ENCODE measurements at places on chromosomes 2 and 18.

GRCh38 chr2:207163053-207163755, 2.5 kb downstream of the KLF7 start:
- DNase-seq = no peak

DNA sequence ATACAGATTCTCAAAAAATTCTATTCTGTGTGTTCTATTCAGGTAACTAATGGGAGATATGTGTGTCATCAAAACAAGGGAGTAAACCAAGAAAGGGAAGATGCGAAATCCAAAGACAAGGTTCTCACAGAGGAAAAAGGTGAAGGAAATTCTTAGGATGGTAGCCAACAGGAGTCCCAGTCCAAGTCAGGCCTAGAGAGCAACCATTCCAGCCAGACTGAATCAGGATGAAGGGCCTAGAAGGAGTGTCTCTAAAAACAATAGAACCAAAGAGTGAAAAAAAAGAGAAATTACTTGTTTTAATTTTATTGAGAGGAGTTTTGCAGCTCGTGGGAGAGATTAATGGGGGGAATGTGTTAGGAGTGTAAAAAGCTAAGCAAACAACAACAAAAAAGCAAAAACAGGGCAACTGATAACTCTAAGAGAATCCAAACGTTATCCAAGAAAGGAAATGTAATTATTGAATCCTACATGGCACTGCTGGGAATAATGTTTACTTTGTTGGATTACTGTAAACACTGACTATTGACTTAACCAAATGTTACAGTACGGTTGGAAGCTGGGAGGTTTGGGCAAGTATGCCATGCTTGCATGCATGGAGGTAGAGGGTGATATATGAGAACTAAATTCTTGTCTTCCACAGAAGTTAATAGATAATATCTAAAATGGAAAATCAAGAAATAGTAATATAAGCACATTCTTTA, 12.3 kb downstream of the MAP3K20 start:
- DNase-seq = no peak

GRCh38 chr2:21519412-21519811, 395.6 kb downstream of the TDRD15 start:
- no peak for DNase-seq

DNA sequence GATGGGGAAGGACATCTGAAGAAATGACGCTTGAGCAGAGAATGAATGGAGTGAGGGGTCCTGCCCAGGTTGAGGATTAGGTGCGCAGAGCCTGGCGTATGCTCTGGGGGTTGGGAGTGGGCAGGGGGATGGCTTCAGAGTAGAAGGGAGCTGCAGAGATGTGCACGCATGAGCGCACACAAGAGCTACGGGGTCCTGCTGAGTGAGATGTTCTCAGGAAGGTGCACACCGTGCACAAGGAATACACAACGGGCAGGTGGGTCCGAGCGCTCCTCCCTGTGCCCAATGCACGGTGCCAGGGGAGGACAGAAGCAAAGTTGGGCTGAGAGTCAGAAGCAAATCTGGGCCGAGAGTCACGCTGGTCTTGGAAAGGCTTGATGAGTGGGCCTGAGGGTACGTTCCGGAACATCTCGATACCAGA, 25.5 kb downstream of the TWIST2 start:
- no peak for DNase-seq

GRCh38 chr2:108617617-108618016, 83.3 kb downstream of the LIMS1 start:
- DNase-seq = no peak

DNA sequence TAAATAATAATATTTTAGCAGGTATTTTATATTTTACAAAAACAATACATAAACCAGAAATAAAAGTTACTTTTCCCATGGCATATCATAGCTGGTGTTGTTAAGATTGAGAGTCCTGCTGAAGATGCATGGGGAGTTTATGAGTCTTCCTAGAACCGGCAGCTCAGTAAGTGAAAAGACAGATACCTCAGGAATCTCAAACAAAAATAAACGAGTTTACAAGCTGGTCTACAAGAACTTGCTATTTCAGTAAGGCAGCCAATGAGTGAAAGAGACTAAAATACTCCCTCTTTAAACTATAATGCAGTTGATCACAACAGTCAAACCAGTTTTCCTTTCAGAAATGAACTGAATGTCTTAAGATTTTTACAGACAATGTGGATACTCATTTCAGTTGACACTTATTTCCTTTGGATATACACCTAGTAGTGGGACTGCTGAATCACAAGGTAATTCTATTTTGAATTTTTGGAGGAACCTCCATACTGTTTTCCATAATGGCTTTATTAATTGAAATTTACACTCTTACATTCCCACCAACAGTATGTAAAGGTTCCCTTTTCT, 8.9 kb downstream of the GAREM1 start:
- no peak for DNase-seq

DNA sequence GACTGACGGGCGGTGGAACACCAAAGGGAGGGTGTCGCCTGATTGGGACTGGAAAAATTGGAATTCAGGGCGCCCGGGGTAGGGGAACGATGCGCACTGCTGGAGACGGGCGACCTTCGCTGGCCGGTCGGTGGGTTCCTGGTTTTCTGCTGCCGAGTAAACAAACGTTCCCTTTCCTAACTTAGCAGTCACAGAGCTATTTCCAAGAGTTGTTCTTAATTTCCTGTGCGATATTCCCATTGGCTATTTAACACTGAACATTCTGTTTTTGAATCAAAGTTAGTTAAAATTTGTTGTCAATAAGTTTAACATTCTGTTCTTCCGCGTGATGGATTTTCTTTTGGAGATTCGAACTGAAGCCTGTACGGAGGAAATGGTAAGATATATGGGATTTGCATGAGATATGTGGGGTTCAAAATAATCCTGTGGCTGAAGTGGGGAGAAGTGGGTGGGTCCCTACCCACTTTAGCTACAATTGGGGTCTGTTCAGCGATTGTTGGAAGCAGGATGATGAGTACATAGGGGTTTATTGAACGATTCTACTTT, 862 bp downstream of the C18orf54 start:
- DNase-seq = no peak

- no peak for DNase-seq
Observed at GRCh38 chr18:39604836-39605235, 2039.2 kb upstream of the CELF4 start.

GRCh38 chr2:158321264-158321663, 135.3 kb downstream of the CCDC148 start:
- no peak for DNase-seq

GRCh38 chr2:238955648-238956531, 108.0 kb downstream of the TWIST2 start:
- no peak for DNase-seq

DNA sequence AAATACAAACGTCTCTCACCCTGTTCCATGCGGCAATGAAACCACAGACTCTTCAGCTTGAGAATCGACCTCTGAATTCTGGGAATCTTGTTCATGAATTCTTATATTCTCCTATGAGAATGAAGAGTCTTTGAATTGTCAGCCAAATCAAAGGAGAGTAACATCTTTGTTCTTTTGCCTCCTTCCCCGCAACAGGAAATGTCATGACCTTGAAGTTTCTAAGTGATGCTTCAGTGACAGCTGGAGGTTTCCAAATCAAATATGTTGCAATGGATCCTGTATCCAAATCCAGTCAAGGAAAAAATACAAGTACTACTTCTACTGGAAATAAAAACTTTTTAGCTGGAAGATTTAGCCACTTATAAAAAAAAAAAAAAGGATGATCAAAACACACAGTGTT, 21.8 kb downstream of the TNFAIP6 start:
- DNase-seq = no peak

DNA sequence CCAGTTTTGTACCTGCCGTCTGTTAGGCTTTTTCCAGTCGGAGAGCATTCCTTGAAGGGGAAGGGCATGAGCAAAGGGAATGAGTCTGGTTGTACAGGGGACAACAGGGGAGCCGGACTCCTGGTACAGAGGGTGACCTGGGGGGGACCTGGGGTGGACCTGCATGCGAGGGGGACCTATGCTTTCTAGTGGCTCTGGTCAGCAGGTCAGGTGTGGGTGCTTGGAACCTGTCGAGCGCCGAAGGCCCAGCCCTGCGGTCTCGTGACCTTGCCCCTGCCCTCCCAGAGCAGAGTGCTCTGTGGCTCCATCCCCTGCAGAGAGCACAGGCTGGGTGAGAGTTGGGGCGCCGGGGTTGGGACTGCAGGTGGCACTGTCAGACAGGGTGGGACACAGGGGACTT, 96.7 kb upstream of the ASAP2 start:
- no peak for DNase-seq

DNA sequence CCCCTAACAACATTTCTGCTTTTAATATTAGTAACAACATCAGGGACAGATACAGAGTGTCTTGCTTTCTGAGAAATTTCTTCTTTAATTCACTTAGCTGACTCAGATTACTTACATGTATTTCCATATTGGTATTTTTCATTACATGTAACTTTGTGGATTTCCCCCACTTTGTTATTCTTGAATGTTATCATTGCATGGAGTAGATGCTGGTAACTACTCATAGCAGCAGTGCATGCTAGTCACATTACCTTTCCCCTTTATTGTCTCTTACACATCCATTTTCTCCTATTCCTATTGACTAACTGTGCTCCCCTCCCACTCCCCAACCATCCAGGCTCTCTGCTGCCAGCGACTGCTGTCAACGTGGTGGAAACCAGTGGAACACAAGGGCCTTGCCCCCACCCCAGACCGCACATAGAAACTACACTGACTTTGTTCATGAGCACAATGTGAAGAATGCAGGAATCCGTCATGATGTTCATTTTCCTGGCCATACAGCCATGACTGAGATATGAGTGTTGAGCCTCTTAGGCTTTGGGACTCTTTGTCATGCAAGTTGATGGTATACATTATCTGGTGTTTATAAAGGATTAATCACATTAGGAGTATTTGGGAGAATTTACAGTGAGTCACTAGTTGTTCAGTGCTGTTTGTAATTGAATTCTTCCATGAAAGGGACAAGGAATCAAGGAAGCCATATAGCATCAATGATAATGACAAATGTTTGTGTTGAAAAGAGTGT, 91.0 kb downstream of the EPB41L5 start:
- DNase-seq = no peak

GRCh38 chr2:17918789-17919188, 40.3 kb downstream of the KCNS3 start:
- no peak for DNase-seq

DNA sequence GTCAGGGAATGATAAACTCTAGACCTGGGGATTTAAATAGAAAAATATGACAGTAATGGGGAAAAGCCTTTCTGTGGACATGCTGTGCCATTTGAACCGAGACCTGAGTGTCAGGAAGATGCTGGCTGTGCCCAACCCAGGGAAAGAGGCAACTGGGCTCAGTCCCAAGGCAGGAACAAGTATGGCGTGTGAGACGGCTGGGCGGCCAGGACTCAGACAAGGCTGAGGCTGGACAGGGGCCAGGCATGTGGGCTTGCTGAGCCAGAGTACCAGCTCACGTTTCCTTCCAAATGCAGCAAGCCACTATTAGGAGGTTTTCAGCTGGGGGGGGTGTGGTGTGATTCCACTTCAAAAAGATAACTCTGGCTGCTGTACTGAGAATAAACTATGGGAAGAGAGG, 92.4 kb downstream of the INPP5D start:
- DNase-seq = no peak

- DNase-seq = no peak
Observed at GRCh38 chr18:48371854-48372602, 37.2 kb downstream of the ZBTB7C start.

DNA sequence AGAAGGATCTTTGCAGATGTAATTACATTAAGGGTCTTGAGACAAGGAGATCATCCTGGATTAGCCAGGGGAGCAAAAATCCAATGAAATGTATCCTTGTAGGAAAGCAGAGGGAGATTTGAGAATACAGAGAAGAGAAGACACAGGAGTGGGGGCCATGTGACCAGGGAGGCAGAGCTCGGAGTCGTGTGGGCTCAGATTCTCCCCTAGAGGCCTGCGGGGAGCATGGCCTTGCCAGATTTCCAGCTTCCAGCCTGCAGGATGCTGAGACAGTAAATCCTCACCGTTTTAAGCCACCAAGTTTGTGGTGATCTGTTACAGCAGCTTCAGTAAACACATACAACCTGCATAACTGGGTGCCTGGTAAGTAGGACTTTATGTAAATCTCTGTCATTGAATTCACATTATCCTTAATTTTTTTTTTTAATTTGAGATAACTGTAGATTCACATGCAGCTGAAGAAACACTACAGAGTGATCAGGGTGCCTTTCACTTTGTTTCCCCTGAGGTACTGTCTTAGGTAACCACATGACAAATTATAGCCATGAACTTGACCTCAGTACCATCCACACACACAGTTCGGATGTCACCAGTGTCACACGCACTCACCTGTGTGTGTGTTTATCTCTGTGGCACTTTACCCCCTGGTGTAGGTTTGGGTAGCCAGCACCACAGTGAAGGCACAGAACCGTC, 138.4 kb upstream of the HDAC4 start:
- no peak for DNase-seq

GRCh38 chr2:147405651-147406050, 439.2 kb upstream of the ACVR2A start:
- no peak for DNase-seq

DNA sequence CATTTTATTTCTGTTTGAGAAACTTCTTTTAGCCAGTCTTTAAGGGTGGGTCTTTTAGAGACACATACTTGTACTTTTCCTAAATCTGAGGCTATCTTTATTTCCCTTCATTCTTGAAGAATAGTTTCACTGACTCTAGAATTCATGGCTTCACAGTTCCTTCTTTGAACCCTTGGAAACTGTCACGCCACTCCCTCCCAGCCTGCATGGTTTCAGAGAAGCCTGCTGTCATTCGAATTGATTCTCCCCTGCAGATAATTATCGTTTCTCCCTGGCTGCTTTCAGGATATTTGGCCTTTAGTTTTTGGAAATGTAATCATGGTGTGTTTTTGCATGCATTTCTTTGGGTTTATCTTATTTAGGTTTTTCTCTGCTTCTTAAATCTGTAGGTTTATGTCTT, 72.0 kb upstream of the REV1 start:
- DNase-seq = no peak

DNA sequence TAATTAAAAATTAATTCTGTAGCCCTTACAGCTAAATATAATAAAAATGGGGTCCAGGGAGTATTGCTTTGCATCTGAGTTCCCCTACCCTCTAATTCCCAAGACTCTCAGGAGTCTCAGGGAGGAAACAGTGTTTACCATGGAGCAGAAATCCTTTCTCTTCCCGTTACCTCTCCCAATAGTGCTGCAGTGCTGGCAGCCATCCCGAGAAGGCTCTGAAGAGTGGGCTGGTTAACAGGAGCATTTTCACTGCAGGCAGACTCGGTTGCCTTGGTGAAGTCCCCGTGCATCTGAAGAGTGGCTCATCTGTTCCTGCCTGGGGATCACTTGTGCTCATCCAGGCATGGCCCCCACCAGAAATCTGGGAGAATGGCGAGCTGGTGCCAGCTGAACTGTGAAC, 41.8 kb upstream of the TMEM178A start:
- DNase-seq = no peak

DNA sequence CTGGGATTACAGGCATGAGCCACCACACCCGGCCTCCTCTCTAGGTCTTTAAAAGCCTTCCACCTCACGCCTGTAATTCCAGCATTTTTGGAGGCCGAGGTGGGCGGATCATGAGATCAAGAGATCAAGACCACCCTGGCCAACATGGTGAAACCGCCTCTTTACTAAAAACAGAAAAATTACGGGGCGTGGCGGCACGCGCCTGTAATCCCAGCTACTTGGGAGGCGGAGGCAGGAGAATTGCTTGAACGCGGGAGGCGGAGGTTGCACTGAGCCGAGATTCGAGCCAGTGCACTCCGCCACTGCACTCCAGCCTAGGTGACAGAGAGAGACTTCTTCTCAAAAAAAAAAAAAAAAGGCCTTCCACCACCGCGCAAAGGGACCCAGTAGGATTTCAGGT, 1.3 kb upstream of the FAM117B start:
- DNase-seq = no peak

- DNase-seq = no peak
Observed at GRCh38 chr2:166413255-166413654, 37.5 kb upstream of the SCN9A start.

Data from stimulated activated CD8-positive, alpha-beta memory T cell treated with anti-CD3 and anti-CD28 coated beads, Interleukin-15, amount 100 ng/mL, for 1 hour (primary cell).